ENCODE measurements at places on chromosomes 6 and 20.

GRCh38 chr6:106856227-106856874, 118.2 kb downstream of the CD24 start:
- DNase-seq, result no peak

- no peak for DNase-seq
These were observed 237.6 kb upstream of the AFDN start for GRCh38 chr6:167588920-167589614.

- no peak for DNase-seq
These were observed 179.6 kb upstream of the SPTLC3 start for GRCh38 chr20:12829170-12829569.

GRCh38 chr6:135622081-135622480, 124.5 kb upstream of the AHI1 start:
- no peak for DNase-seq

GRCh38 chr6:37576336-37576737, 76.6 kb upstream of the CCDC167 start:
- DNase-seq, result no peak

- DNase-seq, result no peak
These were observed 42.4 kb upstream of the GNRH2 start for GRCh38 chr20:3000852-3001523.

GRCh38 chr6:122472022-122472340, 374 bp upstream of the SERINC1 start:
- no peak for DNase-seq

GRCh38 chr6:157841211-157841840, 18.3 kb downstream of the SNX9 start:
- DNase-seq, result no peak

- DNase-seq, result no peak
These were observed 40.8 kb downstream of the PACSIN1 start for GRCh38 chr6:34506718-34507117.

DNA sequence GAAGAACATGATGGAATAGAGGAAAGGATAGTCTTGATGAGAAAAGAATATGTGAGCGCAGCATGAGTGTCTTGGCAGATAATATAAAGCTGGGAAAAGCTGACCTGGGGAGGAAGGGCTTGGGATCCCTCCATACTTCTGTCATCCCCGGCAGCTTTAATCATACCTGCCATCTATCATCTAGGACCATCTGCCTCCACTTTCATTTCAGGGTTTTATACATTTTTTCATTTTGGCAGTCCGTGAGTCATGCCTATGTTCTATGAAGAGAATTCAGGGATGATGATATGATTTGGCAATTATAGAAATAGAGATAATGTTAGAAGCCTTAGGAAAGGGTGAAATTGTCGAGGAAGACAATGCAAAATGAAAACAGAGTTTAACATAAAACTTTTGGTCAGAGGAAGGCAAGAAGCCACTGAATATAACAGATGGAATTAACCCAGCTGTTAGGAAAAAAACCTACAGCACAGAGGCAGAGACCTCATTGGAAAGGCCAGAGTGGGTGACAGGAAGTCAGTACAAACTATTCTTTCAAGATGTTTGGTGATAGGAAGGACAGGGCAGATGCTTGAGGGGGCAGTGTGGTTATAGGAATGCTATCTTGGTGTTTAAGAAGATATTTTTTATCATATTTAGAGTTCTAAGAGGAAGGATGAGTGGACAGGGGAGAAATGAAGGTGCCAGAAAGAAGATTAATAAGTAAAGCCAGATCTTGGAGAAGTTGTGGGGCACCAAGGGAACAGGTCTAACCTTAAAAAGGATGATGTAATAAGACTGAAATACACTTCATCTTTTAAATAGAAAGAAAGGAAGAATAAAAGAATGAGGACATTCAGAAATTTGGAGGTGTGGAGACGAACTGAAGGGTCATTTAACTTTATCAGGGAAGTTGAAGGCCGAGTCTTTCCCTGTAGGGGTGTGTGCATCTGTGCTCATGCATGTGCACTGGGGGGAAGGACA, 37.8 kb downstream of the MARCKS start:
- DNase-seq, result no peak

DNA sequence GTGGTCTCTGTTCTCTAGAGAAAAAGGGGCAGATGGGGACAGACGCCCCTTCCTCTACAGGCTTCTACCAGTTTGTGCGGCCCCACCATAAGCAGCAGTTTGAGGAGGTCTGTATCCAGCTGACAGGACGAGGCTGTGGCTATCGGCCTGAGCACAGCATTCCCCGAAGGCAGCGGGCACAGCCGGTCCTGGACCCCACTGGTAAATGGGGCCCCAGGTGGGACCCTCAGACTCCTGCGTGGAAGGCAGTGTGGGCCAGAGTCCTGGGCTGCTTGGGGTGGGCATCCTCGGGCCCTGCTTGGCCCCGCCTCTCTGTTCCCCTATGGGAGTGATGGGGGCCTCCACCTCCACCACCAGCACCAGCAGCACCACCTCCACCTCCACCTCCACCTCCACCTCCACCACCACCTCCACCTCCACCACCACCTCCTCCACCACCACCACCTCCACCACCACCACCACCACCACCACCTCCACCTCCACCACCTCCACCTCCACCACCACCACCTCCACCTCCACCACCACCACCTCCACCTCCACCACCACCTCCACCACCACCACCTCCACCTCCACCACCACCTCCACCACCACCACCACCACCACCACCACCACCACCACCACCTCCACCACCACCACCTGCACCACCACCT, 3.2 kb upstream of the TNFRSF6B start:
- no peak for DNase-seq

Data from activated CD4-positive, CD25-positive, alpha-beta regulatory T cell treated with anti-CD3 and anti-CD28 coated beads, Interleukin-2, amount 50 U/mL, for 16 hours (primary cell).